ENCODE measurements at places on chromosomes 3 and 15.

- no peak for DNase-seq
These were observed 158.7 kb downstream of the SUCLG2 start for GRCh38 chr3:67495751-67496150.

- no peak for DNase-seq
These were observed 18.7 kb downstream of the ZNF148 start for GRCh38 chr3:125356140-125357026.

DNA sequence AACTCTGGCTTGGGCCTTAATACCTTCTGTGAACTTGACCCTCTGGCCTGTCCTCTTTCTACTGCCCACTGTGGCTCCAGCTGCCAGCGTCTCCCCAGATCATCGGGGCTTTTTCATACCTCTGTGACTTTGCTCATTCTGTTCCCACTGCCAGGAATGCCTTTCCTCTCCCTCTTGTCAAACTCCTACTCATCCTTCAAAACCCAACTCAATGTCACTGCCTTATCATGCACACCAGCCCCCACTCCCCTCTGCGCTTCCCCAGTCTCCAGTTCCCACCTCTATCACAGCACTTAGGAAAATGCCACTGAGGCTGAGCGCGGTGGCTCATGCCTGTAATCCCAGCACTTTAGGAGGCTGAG lies 4.9 kb downstream of the ANPEP start:
- DNase-seq: no peak

DNA sequence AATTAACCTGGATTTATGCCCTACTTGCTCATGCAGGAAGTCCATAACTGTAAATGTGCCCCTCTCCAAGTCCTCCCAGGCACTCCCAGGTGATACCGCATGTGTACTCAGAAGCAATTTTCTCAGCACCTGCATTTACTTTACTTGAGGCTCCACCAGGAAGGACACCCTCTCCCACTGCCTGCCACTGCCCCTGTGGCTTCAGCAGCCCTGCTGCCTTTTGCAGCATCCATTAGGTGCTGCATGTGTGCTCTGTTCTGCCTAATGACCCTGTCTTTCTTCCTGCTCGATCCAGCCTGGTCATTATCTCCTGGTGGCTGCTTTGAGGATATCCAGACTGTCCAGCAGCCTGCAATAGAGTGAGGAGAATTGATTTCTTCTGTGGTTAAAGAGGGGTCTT lies 107.6 kb upstream of the SEMA6D start:
- DNase-seq: no peak
